Esophagus muscularis mucosa (tissue), 4 donors: ENCODE measurements at places on chromosomes 12 and 14. TPM values are rescaled to one million over a fixed set of nuclear protein-coding genes. Genes with fewer than 3 reads are reported as not detected.
A peak's percentile ranks its signal among the peaks of the same experiment; 100 is the strongest.

The KLHDC2 gene
- total RNA-seq, result 102 TPM

- no peak for DNase-seq
Observed at GRCh38 chr12:64560396-64561301, 49.6 kb upstream of the RASSF3 start.

The MIP gene
- total RNA-seq, result not detected

The SIX4 gene
- total RNA-seq, result 1.7 TPM

The NOXRED1 gene
- not detected for total RNA-seq

GRCh38 chr14:105529569-105530284 lies 3.3 kb downstream of the TMEM121 start:
- DNase-seq, result no peak

- DNase-seq, result peak; percentile 60
Observed at GRCh38 chr14:33842299-33842698, 108.6 kb downstream of the EGLN3 start.
